HTR-8/SVneo (cell line): ENCODE measurements at places on chromosomes 16 and 17.

GRCh38 chr16:12898551-12898950 lies 2.8 kb upstream of the SHISA9 start:
- DNase-seq: no peak

GRCh38 chr17:76088041-76088867 lies 9.3 kb downstream of the ZACN start:
- DNase-seq: no peak

DNA sequence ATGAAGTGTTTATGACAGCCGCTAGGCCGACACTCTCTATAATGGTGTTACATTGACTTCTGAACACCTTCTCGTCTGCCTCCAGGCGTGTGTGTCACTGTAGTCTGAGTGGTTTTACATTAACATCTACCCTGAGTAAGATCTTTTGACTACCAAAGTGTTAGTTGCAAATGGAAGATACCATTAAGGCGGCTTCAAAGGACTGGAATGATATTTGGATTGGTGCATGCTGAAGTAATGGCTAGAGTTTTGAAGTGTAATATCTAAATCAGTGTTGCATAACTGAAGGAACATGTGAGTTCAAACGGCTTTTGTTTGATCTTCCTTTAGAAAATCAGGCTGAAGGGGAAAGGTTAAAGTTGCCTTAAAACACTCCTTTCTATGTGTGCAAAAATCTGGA lies 52.2 kb downstream of the BCAS3 start:
- no peak for DNase-seq

DNA sequence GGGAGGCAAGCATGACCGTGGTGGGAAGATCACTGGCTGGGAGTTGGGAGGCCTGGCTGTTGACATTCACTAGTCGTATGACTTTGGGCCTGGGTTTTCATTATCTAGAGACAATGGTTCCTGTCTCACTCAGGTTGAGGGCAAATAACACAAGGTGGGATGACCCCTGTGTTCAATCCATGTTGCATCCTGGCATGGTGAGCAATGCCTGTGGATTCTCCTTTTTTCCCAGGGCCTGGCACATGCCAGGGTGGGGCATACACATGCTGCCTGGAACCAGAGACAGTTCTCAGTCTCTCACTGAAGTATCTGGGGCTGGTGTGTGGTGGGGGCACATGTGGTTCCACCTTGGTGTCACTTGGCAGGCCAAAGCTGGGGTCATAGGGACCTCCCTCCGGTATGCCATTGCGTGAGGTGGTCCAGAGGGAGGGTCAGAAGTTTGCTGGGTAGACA lies 5.4 kb downstream of the THRA start:
- no peak for DNase-seq

GRCh38 chr16:2516391-2517240 lies 2.9 kb downstream of the ATP6V0C start:
- no peak for DNase-seq

DNA sequence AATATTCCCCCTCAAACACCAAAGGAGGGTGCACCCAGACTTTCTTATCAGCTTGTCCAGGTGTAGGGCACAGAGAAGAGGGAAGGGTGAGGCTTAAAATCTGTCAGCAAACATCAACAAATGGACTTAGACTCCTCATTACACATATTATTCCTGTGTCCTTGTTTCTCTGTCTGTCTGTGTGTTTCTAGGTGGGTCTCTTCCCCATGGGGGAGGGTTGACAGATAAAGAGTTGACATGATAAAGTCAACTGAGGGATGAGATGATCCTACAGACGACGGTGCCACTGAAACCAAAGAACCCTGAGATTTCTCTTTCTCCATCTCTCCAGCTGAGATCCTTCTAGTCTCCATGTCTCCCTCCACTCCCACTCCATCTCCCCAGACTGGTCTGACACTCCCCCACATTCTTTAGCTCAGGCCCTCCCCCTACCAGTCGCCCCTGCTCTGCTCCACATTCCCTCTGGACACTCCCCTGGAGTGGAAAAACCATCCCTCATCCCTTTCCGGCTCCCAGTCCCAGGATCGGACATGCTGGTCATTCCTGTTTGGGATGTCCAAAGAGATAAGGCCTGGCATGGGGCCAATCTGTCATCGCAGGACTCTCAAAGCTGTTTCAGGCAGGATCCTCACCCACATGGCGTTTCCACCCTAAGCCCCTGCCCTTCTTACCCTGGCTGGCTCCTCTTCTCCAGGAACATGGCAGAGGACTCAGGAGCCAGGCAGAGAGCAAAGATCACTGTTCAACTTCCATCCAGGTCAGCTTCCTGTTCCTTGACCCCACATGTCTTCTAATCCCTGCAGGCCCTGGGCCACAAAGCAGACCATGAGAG lies 2.9 kb upstream of the ITGA3 start:
- peak; percentile 68 for DNase-seq

GRCh38 chr17:41406205-41406604 lies 8.8 kb upstream of the KRT31 start:
- no peak for DNase-seq

- DNase-seq: no peak
Measured at GRCh38 chr17:7558544-7559319, at the start of gene TNFSF13. Gene TNFSF13 (plus strand): TSS chr17:7558750. CDS start chr17:7559040, 290 bp downstream.

DNA sequence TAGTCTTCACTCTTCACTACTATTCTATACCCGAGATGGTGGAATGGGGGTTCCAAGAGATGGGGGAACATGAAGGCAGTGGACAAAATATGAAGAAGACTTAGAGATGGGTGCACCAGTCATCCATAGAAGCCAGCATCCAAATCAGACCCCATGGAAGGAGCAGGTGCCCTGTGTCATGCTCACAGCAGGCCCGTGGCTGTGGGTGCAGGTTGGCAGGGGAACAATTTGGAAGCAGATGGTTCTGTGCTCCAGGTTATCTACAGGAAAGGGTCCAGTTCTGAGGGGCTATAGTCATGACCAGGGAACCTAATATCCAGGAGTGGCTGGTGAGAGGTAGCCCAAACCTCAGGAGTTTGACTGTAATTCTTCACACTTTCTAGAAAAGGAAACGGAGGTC lies 9.6 kb upstream of the LPCAT2 start:
- no peak for DNase-seq

- no peak for DNase-seq
Measured at GRCh38 chr17:16433514-16433913, 18.1 kb downstream of the TRPV2 start.

DNA sequence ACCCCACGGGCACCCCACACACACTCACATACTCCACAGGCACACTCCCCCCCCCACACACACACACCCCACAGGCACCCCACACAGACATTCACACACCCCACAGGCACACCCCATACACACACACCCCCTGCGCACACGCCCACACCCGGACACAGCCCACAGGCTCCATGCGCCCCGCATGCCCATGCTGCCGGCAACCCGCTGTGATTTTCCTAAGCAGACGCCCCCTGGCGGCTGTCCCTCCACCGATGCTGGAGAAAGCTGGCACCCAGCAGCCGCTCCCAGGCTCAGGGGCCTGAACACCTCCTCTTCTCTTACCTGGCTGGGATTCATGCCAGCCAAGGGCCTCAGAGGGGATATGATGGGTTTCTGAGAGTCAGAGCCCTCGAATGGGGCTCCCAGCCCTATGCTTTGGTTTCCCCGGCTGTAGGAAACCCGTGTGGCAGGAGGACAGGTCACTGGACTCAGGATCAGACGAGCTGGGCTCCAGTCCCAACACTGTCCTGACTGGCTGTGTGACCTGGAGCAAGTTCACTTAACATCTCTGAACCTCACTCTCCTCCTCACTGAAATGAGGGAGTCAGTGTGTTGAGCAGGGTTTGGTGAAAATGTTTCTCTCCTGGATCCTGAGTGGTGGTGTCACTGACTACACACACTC lies 19.6 kb upstream of the TNFRSF13B start:
- DNase-seq: peak; percentile 81

DNA sequence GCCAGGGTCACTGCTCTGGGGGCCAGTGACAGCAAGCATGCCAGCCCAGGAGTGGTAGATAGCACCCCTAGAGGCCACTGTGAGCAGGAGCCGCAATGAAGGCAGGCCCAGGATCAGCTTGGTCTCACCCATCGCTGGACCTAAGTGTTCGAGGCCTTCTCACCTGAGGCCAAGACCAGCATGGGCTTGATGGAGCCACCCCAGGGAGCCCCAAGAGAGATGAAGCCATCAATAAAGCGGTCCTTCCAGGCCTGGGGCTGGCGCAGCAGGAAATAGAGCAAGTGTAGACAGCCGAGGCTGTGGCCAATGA lies 1.8 kb downstream of the LCAT start:
- peak; percentile 53 for DNase-seq

- no peak for DNase-seq
Measured at GRCh38 chr16:72434159-72434558, 262.2 kb upstream of the PMFBP1 start.

DNA sequence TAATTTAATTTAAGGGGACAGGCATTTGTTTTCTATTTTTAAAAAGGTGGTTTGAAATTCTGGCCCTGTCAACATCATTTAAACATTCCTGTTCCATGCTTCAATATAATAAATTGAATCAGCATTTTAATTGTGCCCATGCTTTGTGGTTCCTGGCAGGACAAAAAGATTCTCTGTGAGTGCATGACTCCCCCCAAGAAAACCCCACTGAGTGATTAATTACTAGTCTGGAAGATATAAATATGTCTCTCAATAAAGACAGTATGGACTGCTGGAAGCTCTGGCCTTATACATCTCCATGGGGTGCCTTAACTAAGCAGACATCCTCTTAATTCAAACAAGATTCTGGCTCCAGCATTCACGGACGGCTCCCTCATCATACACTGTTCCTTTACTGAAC lies 95.0 kb upstream of the PSMD7 start:
- DNase-seq: no peak

DNA sequence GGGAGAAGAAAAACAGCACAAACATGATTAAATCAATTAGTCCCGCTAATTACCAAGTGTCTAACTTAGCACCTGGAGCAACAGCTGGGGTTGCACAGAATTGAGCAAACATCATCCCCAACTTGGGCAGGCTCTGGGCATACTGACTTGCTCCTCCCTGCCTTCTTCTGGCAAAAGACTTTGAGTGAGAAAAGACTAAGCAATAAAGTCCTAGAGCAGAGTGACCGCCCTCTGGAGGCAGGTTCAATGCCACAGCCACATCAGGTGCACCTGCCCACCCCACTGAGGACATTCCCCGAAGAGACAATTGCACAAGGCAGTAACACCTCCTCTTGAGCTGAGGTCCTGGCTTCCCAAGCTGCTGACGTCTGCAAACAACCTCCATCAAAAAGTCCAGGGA lies 358.3 kb downstream of the SOX9 start:
- no peak for DNase-seq

DNA sequence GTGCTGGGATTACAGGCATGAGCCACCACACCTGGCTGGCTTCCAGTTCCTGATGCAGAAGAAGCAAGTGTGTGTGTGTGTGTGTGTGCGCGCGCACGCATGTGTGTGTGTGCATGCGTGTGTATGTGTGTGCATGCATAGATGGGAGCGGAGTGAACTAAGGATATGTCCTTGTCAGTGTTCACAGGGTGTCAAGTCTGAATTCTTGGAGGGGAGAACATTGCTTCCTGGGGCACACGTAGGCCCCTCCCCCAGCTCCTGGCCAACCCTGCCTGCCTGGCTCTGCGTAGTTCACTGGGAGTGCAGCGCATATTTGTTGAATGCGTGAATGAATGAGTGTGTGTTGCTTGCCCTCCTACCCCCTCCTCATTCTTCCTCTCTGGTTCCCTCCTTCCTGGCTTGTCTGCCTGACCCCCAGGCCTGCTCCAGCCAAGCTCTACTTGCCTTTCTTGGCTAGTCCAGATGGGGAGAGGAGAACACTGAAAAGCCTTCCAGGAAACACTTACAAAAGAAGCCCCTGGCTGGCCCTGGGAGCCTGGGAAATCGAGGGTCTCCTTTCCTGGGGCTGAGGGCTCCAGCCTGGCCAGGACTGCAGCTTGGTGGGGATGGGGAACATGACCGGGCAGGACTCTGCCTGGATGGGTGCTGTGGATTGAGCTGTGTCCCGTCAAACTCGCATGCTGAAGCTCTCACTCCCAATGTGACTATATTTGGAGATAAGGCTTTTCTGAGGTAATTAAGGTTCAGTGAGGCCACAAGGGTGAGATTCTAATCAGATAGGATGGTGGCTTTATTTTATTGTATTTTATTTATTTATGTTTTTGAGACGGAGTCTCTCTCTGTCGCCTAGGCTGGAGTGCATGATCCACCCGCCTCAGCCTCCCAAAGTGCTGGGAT lies 27.9 kb downstream of the IGFBP4 start:
- peak; percentile 59 for DNase-seq

DNA sequence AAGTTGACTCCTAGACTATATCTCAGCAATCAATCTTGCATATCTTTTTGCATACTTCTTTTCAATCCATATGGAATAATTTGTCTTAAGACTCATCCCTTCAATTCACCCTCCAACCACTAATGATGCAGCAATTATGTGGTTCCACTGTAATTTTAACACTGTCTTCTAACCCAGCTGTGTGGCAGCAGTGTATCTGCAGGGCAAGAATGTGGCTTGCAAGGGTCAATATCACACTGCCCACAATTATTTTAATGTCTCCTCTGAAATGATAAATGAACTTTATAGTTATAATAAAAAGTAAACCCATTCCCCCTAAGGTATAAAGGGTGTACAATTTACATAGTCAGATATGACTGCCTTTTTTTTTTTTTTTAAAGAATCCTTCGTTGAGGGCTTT lies 48.6 kb downstream of the FTO start:
- no peak for DNase-seq

GRCh38 chr17:18319604-18320256 lies 4.6 kb downstream of the SMCR8 start:
- peak; percentile 54 for DNase-seq

DNA sequence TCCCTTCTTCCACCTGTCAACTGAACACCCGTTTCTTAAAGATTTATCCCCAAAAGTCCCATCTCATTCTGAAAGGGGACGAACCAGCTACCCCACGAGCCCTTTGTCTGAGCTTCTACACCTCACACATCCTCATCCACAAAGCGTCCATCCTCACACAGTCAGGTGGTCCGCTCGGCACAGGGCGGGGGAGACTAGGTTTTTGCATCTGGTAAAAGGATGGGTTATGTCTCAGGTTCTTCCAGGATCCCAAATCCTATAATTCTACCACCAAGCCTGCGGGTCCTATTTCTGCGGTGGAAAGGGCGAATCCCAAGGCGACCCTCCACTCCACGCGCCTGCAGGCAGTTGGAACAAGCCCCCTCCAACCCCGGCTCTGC lies 458 bp downstream of the GFOD2 start:
- no peak for DNase-seq
